ENCODE measurements at places on chromosomes 12 and 14. TPM values are rescaled to one million over a fixed set of nuclear protein-coding genes. Genes with fewer than 3 reads are reported as not detected.

The GPATCH2L gene
- total RNA-seq, result 98.5 TPM

The TEX52 gene
- total RNA-seq, result not detected

The CCDC91 gene
- total RNA-seq, result 55.1 TPM

The GALNT6 gene
- total RNA-seq, result 1.5 TPM

The PKP2 gene
- total RNA-seq, result 4.1 TPM

The PIWIL1 gene
- 0.45 TPM for total RNA-seq

The TOMM20L gene
- not detected for total RNA-seq

The SLC6A13 gene
- total RNA-seq, result 45.9 TPM

The SRGAP1 gene
- 39.0 TPM for total RNA-seq

The CMA1 gene
- not detected for total RNA-seq

The CD163L1 gene
- total RNA-seq, result 5.4 TPM

The SVOP gene
- total RNA-seq, result 18.2 TPM

The CYP27B1 gene
- 1.2 TPM for total RNA-seq

The PTPRB gene
- 8.3 TPM for total RNA-seq

The VDR gene
- total RNA-seq, result 0.09 TPM

The SINHCAF gene
- total RNA-seq, result 45.0 TPM

The KRT85 gene
- not detected for total RNA-seq

The HOXC6 gene
- not detected for total RNA-seq

The LRP1-AS gene
- total RNA-seq, result not detected

The FUT8 gene
- 79.7 TPM for total RNA-seq

The KRT72 gene
- total RNA-seq, result not detected

The KLRB1 gene
- total RNA-seq, result not detected

The TMCC3 gene
- 14.2 TPM for total RNA-seq

The FOXN4 gene
- 0.45 TPM for total RNA-seq

The CELA1 gene
- total RNA-seq, result not detected

The PPP1R36 gene
- total RNA-seq, result 0.54 TPM

The KRT6C gene
- not detected for total RNA-seq

The TAS2R42 gene
- total RNA-seq, result not detected

The DLGAP5 gene
- total RNA-seq, result 12.6 TPM
